GM19239 (cell line): ENCODE measurements at places on chromosomes 1 and 21.
A peak's percentile ranks its signal among the peaks of the same experiment; 100 is the strongest.

DNA sequence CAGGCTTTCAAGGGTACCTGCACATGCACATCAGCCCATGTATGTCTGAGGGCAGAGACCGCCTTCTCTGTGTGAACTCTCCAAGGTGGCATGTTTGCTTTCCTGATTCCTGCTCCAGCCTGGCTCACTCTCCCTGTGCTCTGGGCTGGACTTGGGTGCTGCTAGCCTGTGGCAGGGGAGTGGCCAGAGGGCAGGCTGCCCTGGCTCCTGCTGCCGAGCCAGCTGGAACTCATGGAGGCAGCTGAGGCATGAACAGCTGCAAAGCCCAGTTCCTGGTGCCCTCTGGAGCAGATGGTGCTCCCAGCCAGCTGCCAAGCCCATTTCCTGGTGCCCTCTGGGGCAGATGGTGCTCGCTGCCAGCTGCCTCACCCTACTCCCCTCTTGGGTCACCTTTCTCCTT, 7.6 kb downstream of the UBL4B start:
- no peak for DNase-seq

- no peak for DNase-seq
Observed at GRCh38 chr1:58997060-58997411, 213.2 kb upstream of the JUN start.

- DNase-seq = peak; percentile 54
Observed at GRCh38 chr1:248804771-248805681, 20.7 kb downstream of the SH3BP5L start.

GRCh38 chr1:199046618-199047017, 407.8 kb downstream of the PTPRC start:
- DNase-seq = no peak

DNA sequence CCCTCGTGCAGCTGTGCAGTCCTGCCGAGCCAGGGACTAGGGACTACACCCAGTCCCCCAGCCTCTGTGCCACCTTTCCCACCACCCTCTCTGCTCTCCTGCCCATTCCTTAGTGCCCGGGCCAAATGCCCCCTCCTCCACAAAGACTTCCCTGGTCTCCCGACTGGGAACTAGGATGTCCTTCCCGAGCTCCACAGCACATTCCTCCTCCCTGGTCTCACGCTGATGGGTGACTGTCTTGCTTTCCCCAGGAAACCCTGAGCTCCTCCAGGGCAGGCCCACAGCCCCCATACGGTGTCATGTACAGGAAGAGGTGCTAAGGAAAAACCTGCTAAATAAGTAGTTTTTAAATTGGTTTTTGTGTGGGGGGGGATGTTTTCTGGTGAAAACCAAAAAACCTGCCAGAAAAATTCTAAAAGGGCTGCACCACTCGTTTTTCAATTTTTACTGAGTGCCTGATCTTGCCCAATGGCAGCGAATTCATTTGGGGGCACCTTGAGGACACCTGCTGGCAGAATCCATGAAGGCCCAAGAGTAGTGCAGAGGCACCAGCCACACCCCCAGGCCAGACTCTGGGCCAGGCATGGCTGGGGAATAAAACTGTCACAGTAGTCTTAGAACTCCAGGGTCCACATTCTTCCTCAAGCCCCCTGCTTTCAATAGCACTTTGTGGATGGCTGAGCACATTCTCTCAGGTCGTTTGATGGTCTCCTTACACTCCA, 50.4 kb downstream of the GLIS1 start:
- no peak for DNase-seq

DNA sequence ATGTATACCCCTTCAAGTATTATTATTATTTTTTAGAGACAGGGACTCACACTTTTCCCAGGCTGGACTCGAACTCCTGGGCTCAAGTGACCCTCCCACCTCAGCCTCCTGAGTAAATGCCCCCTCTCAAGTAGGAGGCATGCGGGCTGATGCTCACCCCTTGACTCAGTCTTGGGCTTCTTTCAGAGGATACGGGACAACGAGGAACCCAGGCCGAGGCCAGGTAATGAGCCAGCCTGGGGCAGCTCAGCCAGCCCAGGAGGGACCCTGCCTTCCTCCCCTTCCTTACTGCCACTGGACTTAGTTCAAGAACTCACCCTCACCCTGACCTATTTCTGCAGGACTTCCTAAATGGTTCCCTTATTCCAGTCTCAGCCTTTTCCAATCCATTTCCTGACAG, 198.0 kb upstream of the MAP1LC3C start:
- no peak for DNase-seq

DNA sequence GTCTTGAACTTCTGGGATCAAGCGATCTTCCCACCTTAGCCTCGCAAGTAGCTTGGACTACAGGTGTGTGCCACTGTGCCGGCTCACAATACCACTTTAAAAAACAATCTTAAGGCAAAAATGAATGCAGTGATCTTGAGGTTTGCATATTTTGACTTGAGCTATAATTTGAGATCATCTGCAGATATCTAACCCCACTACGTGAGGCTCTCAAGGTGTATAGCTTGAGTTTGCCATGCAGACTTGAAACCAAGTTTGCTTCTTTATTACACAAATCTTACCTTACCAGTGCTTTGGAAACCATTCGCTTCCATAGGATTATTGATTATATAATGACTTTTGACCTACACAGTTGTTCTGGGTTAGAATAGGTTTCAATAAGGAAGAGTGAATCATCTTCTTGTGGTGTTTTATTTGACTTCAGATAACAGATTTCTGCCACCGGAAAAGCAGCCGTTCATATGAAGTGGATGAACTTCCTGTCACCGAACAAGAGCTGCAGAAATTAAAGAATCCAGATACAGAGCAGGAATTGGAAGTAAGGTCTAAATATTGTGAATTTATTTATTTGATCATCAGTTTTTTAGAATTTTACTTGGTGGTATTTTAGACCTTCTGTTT, 155.1 kb downstream of the VPS13D start:
- no peak for DNase-seq

GRCh38 chr1:174550296-174550695, 102.5 kb downstream of the GPR52 start:
- DNase-seq = no peak

GRCh38 chr21:21530680-21531079, 532.5 kb downstream of the NCAM2 start:
- DNase-seq = no peak

DNA sequence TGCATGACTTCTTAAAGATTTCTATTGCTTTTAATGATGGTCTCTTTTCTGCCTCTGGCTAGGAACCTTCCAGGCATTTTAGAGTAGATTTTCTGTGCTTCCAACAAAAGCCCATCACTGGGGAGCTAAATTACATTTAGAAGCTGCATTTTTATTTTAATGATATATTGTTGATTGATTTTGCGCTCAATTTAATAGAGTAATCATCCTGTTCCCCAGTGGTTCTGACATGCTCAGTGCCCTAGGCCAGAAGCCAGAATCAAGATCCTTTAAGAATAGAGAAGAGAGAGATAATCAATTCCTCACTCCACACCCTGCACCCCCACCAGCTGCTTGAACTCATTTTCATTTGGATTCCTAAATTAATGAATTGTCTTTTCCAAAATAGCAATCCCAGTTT, 97.8 kb downstream of the PCP4 start:
- no peak for DNase-seq

- no peak for DNase-seq
Observed at GRCh38 chr1:34087986-34088385, 77.0 kb downstream of the CSMD2 start.

DNA sequence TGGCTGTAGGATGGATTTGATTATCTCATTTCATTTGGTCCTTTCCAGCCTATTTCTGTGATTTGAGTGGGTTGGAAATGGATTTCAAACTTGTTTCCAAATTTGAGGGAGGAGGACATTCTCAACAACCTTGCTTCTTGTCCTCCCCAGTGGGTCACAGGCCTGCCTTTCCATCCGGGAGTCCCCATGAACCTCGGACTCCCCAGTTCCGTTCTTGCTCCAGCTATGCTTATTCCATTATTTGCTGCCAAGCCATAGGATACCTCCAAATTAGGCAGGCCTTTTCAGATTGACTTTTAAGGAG, 97.8 kb downstream of the DUSP10 start:
- no peak for DNase-seq

DNA sequence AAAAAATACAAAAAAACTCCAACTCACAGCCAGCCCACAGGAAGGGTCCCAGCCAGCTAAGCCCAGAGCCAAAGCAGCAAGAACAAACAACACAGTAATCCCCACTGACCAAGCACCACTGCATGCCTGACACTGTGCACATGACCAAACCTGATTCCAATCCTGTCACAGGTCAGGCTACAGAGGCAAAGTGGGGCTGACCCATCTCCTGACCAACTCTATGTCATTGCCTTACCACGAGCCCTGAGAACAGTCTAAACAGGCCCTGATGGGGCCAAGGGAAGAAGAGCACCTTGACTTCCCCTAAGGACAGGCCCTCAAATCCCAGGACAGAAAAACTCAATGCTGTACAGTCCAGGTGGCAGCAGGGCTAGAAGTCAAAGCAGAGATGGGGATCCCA, 2.4 kb downstream of the LSS start:
- DNase-seq = no peak

DNA sequence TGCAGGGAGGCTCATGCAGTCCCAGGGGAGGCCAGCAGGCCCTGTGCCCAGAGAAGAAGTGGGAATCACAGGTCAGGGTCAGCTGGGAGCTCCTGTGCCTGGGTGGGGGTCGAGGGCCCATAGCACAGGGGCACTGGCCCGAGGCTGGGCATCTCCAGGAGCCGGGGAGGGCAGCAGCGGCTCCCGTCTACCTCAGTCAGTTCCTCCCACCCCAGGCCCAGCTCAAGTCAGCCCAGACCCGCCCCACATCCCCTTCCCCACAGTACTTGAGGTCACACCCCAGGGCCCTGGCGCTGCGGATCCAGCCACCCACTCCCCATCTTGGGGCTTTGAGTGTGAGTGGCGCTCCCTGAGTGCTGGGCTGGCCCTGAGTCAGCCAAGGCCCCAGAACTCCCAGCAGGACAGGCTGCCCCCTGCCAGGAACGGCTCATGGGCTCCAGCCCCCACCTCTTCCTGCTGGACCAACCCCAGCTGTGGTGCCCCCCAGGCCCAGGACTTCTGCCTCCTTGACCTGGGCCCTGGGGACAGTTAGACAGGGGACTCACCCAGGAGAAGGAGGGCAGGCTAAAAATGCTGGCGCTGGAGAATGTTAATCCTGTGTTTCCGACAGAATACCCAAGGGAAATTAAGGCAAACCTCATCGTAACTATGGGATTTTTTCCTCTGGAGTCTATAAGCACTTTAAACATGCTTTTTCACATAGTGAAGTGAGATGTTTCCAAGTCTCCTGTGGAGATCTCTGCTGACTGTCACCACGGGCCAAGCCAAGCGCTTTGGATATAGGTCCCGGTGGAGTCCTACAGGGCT, 68.8 kb upstream of the COL6A1 start:
- DNase-seq = no peak
